ENCODE measurements at places on chromosomes 12 and 14.

DNA sequence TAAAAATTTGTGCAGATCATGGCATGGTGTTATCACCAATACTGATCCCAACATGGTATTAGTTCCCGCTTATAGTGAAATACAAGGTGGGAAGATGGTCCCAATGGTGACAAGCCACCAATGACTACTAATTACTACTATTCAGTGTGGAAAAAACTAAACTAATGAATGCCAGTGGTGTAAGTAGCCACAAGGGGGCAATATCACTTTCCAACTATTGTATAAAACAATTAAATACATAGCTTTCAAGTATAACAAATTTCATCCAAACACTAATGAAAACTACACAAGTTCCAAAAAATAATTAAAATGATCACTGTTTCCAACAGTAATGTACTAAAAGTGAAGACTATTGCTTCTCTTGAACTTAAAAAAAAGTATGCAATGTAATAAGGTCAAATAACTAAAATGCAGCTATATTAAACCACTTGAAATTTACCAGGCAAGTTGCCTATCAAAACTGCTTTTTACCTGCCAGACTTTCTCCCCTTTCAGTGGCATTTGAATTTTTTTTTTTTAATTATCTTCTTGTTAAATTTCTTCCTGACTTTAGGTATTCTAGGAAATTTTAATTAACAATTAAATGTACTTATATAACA lies 58.0 kb downstream of the PAPLN start:
- DNase-seq = no peak

DNA sequence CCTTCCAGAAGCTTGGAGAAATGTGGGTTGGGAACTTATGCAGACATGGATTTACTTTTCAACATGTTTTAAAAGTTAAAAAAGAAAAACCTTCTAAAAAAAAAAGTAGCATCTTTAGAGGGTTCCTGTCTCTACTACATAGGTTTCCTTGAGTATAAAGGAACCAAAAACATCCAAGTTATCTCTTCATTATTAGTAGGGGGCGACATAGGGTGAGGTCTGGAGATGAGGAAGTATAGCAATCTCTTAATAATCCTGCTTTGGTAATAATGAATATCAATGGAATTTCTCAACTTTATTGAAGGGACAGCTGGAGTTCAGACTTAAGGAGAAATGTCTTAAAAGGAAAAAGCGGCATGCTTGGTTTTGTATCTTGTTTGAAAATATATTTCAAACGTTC lies 6.5 kb upstream of the PLXNC1 start:
- no peak for DNase-seq

- no peak for DNase-seq
Observed at GRCh38 chr14:69922198-69922597, 43.0 kb downstream of the SMOC1 start.

DNA sequence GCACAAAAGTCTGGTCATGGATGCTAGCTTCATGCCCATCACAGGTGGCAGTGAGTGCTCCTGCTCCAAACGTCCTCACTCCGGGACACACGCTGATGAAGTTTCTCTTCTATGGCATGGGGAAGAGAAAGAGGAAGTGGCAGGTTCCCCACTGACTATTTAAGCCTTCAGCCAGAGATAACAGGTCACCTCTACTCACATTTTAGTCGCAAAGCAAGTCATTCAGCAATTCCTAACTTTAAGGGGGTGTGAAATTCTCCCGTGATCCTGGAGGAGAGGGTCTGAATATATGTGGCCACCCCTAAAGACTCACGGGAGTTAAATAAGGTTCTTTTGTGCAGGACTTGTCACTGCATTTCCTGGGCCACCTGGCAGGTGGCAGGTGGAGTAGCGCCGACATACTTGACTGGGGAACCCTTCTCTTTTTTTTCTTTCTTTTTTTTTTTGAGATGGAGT lies 18.8 kb upstream of the RCOR1 start:
- DNase-seq = no peak
